ENCODE measurements at places on chromosomes 6 and 20. TPM values are rescaled to one million over a fixed set of nuclear protein-coding genes. Genes with fewer than 3 reads are reported as not detected.
A peak's percentile ranks its signal among the peaks of the same experiment; 100 is the strongest.

- DNase-seq = no peak
Observed at GRCh38 chr6:158158123-158158522, 9.9 kb downstream of the SERAC1 start.

DNA sequence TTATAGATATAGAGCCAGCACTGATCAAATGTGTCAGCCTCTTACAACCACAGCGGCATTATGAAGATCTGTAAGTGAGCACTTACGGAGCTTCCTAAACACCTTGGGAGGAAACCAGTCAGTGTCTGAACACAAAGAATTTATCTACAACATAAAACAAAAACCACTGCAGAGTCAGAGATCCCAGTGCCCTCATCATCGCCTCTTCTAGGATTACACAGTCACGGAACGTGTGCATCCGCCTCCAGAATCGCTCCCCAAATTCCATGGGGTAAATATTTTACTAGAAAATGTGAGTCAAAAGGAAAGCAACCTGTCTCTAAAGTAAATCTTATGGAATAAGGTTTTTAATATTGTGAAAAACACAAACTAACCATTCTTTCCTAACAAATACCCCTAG, 243.6 kb downstream of the PACRG start:
- DNase-seq = no peak

Gene NRSN1
- polyA plus RNA-seq = not detected

- DNase-seq = no peak
Observed at GRCh38 chr20:56949318-56949717, 317.1 kb downstream of the BMP7 start.

GRCh38 chr6:3776881-3777507, 25.5 kb upstream of the PXDC1 start:
- DNase-seq = peak; percentile 57

DNA sequence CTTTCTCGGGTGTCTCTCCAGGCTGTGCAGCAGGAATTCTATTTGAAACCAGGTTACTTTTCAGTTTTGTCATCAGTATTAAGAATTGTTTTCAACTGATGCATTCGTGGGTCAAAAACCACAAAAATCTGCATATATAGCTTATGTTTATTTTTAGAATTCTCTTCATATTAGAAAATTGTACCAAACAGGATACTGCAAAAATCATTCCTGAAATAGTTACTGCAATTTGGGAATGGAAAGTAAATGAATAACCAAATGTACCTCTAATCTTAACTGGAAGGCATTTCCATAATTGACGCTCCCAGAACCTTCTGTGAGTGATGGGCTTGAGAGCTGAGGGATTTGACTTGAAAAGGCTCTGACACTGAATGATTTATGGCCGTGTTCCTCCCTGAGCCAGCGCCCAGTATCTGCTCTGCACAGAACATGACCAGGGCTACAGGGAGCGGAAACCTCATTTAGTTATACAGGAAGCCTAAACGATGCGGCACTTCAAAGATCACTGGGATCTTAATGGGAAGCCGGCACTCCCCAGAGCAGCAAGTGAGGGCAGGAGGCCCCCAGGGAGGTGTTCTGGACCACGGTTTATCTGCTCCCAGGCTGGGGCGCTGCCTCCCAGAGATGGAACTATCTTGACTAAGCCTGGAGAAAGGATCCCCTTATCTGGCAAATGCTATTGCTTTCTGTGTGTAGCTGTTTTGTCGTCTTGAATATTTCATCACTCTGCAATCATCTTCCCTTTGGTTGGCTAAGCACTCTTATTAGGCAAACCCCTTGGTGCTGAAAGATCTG, 446.0 kb downstream of the QKI start:
- no peak for DNase-seq

DNA sequence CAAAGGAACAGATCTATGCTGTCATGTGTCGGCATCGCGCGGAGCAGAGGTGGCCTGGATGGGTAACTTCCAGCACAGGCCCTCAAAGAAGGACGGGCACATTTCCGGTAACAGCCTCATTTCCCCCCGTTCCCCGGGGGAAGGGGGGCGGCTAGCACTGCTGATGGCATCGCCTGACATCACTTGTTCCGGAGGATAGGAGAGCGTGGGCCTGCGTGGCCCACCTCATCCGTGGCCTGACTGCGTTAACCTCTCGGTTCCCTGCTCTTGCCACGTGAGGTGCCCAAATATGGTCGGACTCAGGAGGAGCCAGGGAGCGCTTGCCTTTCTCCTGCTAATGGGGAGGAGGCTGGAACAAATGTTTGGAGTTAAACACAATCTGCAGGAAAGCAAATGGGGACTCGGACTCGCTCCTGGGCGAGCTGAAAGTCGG, at the start of gene AKAP12:
Gene AKAP12 (plus strand): TSS at position 365 of the 433 bp plus-strand sequence. CDS start 596 bp downstream, outside the sequence.
- DNase-seq = no peak

Gene FHL5
- not detected for polyA plus RNA-seq

GRCh38 chr6:20900389-20901160, 366.3 kb downstream of the CDKAL1 start:
- no peak for DNase-seq

DNA sequence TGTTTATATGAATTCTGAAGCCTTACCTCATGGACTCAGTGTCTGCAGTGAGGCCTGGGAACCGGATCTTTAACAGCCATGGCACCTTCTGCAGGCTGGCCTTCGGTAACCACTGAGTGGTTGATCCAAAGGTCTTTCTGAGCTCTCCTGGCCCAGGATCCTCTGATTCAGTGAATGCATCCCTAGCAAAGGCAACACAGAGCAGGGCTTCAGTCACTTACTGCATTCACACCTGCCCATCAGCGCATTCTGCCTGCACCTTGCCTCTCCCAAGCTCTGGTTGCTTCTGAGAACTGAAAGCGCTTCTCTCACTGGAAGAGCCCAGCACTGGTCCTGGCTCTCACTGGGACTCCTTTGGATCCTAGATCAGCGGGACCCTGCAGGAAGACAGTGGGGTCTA, 8.4 kb upstream of the CST9 start:
- DNase-seq = no peak

GRCh38 chr20:50372770-50373088, 137.5 kb upstream of the PTPN1 start:
- DNase-seq = peak; percentile 80

Gene SULF2
- 9.3 TPM for polyA plus RNA-seq

DNA sequence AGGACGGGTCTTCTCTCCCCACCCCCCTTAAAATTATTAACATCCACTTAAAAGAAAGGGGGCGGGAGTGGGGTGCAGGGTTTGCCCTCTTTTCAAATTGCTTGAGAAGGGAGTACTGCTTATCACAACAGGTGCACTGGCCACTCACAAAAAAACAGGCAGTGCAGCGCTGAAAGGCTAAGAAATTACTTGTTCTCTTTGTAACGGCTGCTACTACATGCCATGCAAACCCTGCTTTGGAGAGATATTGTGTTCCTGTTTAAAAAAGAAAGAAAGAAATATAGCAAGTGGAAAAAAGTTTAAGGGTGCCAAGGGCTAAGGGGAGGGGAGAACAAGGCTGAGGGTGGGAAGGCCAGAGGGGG, 312.7 kb upstream of the JARID2 start:
- no peak for DNase-seq
